ENCODE measurements at places on chromosomes 2 and 18.

- no peak for DNase-seq
Observed at GRCh38 chr2:39039072-39039471, 81.8 kb downstream of the SOS1 start.

DNA sequence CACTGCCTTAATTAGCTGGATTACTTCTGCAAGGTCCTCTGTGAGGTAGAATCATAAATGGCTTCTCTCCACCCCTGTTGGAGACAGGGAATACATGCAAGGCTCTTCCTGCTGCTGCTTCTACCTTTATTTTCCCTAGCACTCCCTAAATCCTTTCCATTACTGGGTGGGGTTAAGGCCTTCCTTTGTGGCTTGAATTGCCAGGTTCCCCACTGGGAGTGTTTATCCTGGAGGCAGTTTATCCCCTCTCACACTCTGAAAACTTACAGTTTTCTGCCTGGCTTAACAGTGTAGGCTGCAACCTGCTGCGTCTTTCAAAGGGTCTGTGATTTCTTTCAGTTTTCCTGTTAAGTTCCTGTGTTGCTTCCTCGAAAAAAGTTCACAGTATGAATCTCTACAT, 1062.3 kb upstream of the CRIM1 start:
- no peak for DNase-seq

DNA sequence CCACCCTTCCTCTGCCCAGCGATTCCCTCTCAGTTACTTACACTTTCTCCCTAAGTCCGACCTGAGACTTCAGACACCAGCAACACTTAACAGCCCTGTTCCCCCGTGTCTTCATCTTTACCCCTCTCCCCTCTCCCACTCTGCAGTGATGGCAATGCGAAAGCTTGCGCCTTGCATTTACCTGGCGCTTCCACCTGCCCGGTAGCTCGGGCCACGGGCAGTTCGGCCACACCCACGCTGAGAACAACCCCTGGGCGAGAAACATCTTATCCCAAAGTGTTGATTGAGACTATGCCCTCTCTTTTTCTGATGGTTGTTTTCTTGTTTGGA, 558 bp downstream of the DNAJC10 start:
- DNase-seq = no peak

DNA sequence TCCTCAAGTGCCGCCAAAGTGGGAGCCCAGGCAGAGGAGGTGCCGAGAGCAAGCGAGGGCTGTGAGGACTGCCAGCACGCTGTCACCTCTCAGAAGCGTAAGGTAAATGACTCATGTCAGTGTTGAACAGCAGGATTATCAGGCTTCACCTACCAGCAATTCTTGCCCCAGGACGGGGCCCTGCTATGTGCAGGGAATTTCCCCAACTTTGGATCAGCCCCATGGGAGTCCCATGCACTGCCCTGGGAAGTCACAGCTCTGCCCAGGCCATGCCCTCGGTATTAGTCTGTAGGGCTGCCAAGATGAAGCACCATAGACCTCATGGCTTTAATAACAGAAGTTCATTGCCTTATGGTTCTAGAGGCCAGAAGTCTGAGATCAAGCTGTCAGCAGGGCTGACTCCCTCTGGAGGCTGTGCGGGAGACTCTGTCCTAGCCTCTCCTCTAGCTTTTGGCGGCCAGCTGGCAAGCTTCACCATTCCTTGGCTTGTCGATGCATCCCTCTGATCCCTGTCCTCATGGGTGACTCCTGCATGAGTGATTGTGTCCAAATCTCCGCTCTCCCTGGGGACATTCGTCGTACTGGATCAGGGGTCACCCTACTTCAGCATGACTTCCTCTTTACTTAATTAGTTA, 55.9 kb downstream of the TRPM8 start:
- no peak for DNase-seq

DNA sequence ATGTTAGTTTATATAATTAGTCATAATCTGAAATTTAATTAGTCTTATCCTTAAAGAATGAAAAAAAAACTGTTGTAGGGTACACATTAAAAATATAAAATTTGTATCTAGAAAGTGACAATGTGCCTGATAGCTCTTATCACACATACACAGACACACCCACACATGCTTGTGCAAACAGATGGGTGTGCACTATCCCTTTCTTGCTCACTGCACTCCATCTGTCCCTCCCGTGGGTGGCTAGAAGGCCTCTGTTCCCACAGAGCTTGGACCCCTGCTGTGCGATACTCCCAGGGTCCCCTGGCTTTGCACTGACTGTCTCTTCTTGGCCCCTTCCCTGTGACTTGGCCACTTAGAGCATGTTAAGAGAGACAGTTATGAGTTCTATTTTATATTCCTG, 123.9 kb upstream of the ACKR3 start:
- no peak for DNase-seq

All from CD8-positive, alpha-beta T cell (primary cell).